ENCODE measurements at places on chromosomes 6 and 20.
A peak's percentile ranks its signal among the peaks of the same experiment; 100 is the strongest.

- DNase-seq, result no peak
Measured at GRCh38 chr6:28240471-28240870, 11.6 kb downstream of the ZKSCAN4 start.

DNA sequence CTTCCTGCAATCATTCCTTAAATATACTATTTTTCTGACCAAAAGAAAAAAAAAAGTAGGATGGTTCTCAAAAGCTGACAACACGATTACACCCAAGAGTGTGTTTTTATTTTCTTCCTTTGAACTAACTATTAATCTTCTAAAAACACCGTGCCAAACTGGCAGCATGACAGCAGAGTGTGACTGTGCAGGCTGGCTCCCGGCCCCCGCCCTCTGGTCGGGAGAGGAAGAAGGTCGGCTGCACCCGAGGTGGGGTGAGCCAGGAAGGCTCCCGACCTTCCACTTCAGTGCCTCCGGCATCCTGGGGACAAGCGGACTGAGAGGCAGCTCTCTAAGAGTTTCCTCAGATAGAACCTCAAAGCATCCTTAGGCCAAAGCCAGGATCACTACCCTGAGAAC lies 29.2 kb downstream of the SLC22A23 start:
- DNase-seq, result no peak

DNA sequence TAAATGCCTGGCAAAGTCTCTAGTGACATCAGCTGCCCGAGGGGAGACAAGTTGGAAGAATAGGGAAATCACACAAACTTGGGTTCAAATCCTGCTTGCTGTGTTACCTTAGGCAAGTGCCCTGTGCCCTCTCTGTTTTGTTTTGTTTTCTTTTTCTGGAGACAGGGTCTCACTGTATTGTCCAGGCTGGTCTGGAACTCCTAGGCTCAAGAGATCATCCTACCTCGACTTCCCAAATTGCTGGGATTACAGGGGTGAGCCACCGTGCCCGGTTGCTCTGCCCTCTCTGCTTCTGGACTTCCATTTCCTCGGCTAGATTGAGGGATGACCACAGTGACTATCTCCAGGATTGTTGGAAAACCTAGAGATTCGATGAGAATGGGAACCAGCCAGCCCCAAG lies 55.4 kb downstream of the SNAI1 start:
- no peak for DNase-seq

DNA sequence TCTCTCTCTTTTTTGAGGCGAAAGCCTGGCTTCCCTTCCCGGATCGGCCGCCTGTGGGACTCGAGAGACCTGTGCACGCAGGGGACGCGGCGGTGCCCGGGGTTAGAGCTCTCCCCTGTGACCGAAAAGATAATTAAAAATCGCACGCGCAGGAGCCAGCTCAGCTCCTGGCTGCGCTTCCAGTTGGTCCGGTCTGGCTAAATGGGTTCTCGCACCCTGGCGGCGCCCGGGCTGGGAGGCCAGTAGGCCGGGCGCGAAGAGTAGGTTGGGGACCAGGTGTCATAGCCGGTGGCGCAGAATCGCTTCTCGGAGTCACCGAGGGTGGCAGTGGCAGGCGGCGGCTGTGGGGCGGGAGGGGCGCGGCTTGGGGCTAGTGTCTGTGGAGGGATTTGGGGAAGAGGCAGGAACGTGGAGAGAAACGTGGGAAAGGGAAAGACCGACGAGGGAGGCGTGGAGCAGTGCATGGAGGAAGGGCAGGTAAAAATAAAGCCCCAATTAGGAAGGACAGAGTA lies 41.9 kb upstream of the SUPT3H start:
- peak; percentile 39 for DNase-seq

- no peak for DNase-seq
Measured at GRCh38 chr6:27154696-27155095, 92.8 kb upstream of the PRSS16 start.

GRCh38 chr20:46434597-46434996 lies 28.2 kb upstream of the ELMO2 start:
- no peak for DNase-seq

DNA sequence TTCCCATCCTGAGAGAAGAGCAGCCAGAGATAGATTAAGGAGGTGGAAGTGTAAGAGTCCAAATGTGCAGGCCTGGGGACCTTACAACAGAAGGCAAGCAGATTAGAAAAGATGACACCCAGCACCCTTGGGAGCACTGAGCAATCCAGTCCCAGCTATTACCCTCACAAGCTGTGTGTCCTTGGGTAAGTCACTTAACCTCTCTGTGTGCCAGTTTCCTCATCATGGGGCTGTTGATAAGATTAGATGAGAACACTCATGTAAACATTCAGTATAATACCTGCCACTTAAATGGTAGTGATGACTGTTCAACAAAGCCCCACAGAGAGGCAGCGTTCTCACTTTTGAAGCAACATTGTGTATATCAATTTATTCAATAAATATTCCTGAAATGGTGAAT lies 114.8 kb upstream of the CST7 start:
- DNase-seq, result no peak

GRCh38 chr20:59933296-59933848 lies at the start of gene SYCP2:
SYCP2 (minus strand) TSS chr20:59933637; CDS start chr20:59922413, 11,224 bp downstream.
- peak; percentile 69 for DNase-seq

- peak; percentile 15 for DNase-seq
Measured at GRCh38 chr6:75206576-75207342, 906 bp upstream of the COL12A1 start.

DNA sequence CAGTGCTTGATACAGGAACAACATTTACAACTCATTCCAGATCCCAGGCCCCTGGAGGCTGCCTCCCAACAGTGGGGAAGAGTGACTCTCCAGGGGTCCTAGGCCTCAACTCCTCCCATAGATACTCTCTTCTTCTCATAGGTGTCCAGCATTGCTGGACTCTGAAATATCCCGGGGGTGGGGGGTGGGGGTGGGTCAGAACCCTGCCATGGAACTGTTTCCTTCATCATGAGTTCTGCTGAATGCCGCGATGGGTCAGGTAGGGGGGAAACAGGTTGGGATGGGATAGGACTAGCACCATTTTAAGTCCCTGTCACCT lies 4.2 kb downstream of the PIM1 start:
- DNase-seq, result no peak

- DNase-seq, result no peak
Measured at GRCh38 chr20:12957968-12958367, 50.8 kb upstream of the SPTLC3 start.

GRCh38 chr6:74066168-74066871 lies 370.3 kb downstream of the CD109 start:
- DNase-seq, result no peak

- no peak for DNase-seq
Measured at GRCh38 chr6:149190224-149190831, 127.2 kb upstream of the TAB2 start.

GRCh38 chr6:41581381-41581991 lies 35.3 kb downstream of the FOXP4 start:
- no peak for DNase-seq

GRCh38 chr6:63859528-63859927 lies 223.9 kb downstream of the PHF3 start:
- no peak for DNase-seq

- DNase-seq, result no peak
Measured at GRCh38 chr20:17682889-17683198, 802 bp upstream of the RRBP1 start.

DNA sequence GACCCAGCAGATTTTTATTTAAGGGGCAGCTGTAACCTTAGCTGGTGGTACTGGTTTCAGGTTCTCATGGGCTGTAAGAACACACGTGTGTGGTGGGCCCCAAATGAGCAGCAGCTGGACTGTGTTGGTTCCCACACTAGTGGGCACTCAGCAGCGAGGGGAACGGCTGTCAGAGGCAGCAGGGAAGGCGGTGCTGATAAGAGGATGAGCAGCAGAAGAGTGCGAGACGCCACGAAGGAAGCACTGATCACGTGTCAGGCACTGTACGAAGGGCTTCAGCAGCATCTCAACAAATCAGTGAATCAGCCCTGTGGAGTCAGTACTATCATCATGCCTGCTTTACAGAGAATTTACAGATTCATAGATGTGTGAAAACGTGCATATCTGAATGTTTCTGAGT lies 41.0 kb upstream of the EMILIN3 start:
- no peak for DNase-seq

GRCh38 chr6:106804346-106805335 lies 169.9 kb downstream of the CD24 start:
- no peak for DNase-seq

DNA sequence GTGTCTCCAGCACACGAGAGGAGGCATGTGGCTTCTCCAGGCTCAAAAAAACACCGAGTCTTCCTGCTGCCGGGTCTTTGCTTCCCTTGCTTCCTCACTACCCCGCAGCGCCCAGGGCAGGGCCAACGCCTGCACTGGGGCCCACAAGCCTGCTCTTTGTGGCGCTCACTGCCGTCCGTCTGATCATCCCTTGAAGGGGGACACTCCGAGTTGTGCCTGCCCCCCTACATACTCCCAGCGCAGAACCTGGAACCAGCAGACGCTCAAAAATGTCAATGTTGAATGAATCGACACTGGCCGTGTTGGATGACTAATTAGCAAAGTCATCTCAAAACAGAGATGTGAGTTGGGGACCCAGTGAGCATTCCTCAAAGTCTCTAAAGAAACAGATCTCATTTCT lies 8.1 kb upstream of the ARFGAP1 start:
- no peak for DNase-seq

DNA sequence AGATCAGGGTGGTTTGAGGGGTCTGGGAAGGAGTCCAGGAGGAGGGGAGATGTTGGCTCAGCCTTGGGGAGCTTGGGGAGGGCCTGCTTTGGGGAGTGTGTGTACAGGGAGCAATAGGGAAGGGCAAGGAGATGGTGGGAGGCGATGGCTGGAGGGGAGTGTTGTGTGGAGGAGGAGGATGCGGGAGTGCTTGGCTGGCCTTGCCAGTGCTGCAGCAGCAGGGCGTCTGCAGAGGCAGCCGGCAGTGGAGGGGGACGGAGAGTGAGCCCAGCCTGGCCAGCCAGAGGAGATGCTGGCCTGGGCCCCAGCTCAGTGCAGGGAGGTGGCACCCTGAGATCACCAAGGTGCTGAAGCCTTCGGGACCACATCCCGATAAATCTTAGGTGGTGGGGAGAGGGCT lies 3.9 kb downstream of the IP6K3 start:
- no peak for DNase-seq

GRCh38 chr6:55822005-55822404 lies 53.4 kb downstream of the BMP5 start:
- no peak for DNase-seq

GRCh38 chr6:21026576-21027273 lies 492.5 kb downstream of the CDKAL1 start:
- no peak for DNase-seq

DNA sequence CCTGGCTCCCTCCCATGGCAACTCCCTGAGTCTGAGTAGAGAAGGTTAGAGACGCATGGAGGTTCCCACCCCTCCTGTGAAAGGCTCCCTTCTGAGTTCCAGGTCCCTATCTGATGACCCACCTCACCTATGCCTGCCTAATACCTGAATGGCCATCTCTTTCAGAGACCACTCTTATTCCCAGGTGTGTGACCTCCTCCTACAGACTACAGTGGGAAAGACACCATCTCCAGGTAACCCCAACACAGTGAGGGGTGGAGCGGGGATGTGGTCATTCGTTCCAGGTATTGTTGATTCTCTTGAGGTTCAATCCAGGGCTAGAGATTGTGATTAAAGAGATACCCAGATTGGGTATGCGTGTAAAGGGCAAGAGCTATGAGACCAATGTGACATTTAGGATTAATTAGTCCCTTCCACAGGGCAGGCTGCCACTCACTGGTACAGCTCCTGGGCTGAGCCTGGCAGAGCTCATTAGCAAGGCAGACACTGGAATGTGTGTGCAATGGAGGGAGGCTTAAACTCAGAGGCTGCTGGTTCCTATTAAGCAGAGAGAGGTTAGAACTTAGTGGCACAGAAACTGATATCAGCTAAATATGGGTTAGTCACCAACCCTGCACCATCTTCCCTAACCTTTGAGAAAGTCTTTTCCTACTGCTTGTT lies 46.5 kb upstream of the IER3 start:
- DNase-seq, result no peak

GRCh38 chr6:157552081-157552747 lies 171.2 kb downstream of the ZDHHC14 start:
- DNase-seq, result no peak

- DNase-seq, result no peak
Measured at GRCh38 chr6:129710450-129711270, 683 bp upstream of the ARHGAP18 start.

GRCh38 chr20:44756011-44756688 lies 10.5 kb downstream of the KCNK15 start:
- no peak for DNase-seq

DNA sequence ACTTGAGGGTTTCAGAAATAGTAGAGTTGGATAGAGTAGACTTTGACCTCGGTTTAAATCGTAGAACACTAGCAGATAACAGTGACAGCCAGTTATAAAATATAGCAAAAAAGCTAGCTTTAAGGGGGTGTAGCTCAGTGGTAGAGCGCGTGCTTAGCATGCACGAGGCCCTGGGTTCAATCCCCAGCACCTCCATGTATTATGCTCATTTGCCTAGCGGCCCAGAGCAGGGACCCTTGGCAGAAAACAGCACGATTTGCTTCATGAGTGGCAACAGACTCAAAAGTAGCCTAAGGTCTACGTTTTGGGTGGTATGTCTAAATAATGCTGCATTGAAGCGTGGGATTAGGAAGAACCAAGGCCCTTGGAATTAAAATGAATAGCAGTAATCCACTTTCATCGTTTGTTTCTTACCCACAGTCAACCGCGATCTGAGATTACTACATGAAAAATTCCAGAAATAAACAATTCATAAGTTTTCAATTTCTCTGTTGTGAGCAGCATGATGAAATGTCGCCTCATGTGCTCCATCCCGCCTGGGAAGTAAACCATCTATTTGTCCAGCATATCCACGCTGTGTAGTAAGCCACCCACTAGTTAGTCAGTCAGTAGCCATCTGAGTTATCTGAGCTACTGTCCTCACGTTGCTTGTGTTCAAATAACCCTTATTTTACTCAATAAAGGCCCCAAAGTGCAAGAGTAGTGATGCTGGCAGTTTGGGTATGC lies 184.9 kb downstream of the GPX5 start:
- no peak for DNase-seq

- no peak for DNase-seq
Measured at GRCh38 chr6:140174524-140174923, 800.1 kb upstream of the CITED2 start.

Data from GM10248 (cell line).